Stimulated activated CD4-positive, alpha-beta T cell treated with anti-CD3 and anti-CD28 coated beads, Interleukin-2, amount 100 ng/mL, for 48 hours (primary cell): ENCODE measurements at places on chromosomes 3 and 15.

DNA sequence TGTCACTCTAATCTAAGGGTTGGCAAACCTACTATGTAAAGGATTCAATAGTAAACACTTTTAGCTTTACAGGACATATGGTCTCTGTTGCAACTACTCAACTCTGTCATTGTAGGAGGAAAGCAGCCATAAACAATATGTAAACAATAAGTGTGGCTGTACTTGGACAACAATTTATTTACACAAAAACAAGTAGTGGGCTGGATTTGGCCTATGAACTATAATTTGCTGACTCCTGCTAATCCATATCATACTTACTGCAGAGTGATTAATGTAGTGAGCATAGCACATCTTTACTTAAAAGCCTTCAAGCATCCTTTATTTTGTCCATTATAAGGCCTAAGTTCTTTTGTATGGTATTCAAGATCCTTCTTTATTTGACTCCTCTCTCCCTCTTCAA is 441.9 kb downstream of the ZIC1 start:
- DNase-seq: no peak

- no peak for DNase-seq
Measured at GRCh38 chr15:66912001-66912400, 153.4 kb upstream of the SMAD3 start.

- peak; percentile 25 for DNase-seq
Measured at GRCh38 chr3:115040673-115041286, 106.3 kb downstream of the ZBTB20 start.

- DNase-seq: no peak
Measured at GRCh38 chr15:101675796-101676582, 23.8 kb upstream of the TM2D3 start.

DNA sequence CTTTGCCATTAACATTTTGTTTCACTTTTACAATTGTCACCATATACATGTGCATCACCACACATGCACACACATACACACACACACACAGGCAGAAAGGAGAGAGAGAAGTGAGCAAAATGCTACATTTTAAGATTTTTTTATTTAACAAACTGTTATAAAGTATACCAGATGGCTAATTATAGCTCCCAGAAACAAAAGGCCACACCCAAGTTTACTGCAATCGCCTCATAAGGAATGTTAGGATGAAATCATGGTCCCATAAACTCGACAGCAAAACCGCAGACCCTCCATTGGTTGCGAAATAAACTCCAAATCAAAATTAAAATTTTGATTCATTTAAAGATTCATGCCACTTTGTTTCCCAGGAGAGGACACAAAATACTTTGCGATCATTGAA is 16.1 kb upstream of the C15orf61 start:
- DNase-seq: no peak

GRCh38 chr3:31754575-31755278 is 222.0 kb downstream of the STT3B start:
- no peak for DNase-seq

- DNase-seq: no peak
Measured at GRCh38 chr3:11530153-11530721, 113.5 kb downstream of the VGLL4 start.

DNA sequence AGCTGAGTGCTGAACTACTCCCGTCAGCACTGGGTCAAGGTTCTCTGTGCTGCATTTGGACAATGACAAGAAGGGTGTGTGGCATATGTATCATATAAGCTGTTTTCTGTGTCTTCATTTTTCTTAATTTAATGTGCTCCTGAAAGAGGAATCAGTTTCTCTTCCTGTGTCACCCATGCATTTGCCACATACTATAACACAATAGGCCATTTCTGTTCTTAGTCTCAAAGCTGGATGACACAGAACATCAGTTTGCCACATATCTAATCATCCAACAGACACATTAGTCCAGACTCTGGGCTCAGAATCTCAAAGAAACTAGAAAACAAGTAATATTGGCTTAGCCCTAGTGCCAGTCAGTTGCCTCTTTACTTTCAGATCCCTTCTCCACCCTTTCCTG is 34.1 kb downstream of the CEP19 start:
- DNase-seq: no peak

DNA sequence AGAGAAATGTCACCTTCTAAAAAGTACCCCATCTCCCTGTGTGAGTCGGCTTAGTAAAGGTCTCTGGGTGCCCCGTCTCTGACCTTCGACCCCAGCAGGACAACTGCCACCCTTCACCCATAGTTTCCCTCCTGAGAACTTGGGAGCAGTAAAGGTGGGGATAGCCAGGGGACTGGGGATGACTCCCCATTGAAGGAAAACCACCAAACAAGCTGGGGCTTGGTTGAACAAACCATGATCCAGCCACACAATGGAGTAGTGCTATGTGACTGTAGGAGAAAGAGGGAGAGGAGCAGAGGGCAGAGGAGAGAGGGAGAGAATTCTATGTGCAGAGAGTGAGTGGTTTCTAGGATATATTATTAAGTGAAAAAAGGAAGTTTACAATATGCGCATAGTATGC is 33.7 kb downstream of the IDH3A start:
- no peak for DNase-seq

DNA sequence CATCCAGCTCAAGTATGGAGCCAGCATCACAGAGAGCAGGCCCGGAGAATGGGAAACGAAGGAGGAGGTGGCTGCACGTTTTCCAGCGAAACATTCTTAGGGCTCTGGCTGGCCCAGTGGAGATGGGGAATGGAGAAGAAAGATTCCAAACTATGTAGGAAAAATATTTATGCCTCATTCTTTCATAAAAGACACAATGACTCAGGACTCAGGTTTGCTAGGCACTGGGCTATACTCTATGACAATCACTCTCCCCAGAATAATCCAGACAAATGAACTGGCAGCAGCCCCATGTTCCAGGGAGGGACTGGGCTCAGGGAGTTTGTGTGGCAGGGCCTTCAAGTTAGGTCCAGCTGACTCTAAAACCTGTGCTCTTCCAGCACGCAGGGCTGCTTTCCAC is 110.8 kb upstream of the RAD18 start:
- DNase-seq: no peak

- no peak for DNase-seq
Measured at GRCh38 chr3:126158016-126158911, 22.1 kb downstream of the ALDH1L1 start.

DNA sequence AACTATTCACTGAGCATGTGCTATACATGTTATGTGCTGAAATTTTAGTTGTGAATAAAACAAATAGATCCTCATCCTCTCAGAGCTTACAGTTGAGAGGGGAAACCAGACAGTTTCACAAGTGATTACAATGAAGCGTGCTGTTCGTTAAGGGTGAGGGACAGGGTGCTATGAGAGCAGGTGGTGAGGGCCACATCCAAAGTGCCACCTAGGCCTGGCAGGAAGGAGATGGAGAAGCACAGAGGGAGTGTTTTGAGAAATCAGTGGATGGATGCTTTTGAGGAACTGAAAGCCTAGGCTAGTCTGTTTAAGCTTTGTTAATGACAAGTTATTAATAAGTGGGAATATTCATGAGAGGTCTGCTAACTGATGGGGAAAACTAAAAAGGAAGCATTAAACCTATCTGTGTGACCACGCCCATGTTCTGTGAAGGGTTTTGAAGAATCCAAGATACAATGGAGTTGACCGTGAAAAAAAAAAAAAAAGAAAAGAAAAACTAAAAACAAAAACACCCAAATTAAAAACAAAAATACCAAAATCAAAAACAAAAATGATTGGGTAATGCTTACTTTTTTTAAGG is 7.3 kb downstream of the MCTP2 start:
- DNase-seq: no peak

DNA sequence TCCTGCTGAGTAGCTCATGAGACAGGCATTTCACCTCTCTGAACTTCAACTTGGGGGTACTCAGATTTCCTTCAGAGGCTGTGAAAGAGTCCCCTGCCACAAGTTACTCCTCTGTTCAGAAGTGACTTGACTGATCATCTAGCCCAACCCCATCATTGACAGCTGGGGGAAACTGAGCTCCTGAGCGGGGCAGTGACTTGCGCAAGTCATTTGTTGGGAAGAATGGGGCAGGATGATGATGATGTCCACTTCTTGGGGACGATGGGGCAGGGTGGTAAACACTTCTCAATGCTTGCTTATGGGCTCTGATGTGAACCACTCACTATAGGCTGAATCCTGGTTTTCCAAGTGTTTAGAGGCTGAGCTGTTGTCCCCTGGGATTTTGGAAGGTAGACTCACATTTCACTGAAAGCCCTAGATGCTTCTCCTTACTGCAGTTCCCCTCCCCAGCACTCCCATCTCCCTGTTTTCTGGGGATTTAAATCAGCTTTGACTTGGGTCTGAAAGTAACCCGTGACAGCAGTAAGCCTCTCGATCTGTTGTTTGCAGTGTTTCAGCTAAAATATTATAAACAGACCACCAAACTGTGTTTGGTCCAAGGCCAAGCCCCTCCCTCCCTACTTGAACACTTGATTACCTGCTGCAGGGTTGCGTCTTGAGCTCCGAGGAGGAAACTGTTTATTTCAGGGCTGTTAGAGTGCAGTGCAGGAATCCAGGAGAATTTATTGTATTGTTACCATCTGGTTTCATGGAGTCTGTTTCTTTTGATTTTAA is 25.1 kb downstream of the SMAD3 start:
- no peak for DNase-seq

GRCh38 chr3:184716622-184717398 is 4.9 kb upstream of the MAGEF1 start:
- DNase-seq: no peak

- no peak for DNase-seq
Measured at GRCh38 chr15:82970696-82971095, 15.3 kb upstream of the RAMAC start.

DNA sequence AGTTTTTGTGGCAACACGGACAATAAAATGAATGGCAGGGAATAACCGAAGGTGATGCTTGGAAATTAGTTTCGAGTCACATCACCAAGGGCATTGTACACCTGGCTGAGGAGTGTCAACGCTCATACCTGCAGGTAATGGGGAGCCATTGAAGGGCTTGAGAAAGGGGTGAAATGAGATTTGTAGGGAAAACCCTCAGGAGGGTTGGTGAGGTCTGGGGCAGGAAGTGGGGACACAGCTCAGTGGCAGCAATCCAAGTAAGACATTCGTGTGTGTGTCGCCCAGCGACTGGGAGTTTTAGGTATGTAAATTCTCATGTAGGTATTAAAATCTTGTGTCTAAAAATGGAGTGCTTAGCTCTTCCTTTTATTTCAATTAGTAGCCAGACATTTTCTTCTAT is 14.3 kb downstream of the PARP14 start:
- DNase-seq: no peak

DNA sequence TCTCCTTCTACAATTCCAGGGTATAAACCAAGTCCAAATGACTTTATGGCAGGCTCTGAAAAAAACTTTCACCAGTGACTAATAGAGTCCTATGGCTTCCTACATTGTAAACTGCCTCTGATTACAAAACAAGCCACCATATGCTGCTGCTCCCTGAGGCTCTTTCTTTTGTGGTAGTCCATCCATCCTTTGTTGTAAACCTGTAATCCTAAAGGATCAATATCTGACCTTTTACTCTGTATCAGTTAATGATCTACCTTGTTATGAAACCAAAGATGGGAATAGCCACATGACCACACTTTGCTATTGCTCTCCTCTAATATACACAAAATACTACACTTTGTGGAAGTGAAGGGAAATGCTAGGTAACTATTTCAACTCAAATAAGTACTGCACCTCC is 434.7 kb upstream of the AGTR1 start:
- no peak for DNase-seq

DNA sequence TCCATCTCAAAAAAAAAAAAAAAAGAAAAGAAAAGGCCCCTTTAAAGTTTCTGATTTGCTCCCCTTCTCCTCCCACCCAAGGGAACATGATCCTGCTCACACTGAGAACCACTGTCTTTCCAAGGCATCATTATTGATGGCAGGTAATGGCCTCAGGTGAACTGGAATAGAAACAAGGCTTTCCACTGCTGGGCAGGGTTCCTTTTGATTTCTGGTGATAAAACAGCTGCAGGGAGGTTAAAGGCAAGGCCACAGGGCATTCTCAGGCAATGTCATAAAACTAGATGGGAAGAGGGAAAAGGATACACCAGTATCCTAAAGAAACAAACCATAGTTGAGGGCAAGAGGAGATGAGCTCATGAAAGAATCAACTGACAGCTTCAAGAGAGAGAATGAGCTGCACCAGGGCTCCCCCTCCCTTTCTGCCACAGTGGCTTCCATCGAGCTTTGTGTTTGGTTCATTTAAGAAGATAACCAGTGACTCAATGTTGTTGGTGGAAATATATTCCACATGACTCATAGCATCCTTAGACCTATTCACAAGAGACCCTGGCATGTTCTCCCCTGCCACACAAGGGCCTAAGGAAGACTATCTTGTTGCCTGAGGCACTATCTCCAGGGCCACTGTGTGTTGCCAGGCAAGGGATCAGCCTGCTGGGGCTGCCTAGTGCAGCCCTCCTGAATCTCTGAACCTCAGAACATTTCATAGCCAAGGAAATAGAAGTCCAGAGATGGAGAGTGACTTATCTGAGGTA is 86.4 kb downstream of the WDR76 start:
- no peak for DNase-seq

- no peak for DNase-seq
Measured at GRCh38 chr3:175386630-175387029, 527.5 kb downstream of the NAALADL2 start.

DNA sequence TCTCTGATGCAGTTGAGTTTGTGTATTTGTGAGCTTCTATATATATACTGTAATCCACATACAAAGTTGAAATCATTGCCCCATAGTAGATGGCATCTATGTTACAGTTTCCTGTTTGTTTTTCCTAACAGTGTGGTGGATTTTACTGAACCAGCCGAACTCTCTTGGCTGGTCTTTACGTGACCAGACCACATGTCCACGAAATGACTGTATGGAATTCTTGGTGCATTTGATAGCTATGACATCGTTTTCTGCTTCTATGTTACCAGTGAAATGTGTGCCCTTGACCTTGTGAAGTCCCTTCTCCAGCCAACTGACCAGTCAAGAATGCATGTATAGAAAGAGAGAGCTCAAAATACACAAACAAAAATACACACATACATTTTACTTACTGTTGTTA is 1.8 kb downstream of the KCNMB2 start:
- DNase-seq: no peak

GRCh38 chr3:111648991-111649579 is 53.9 kb upstream of the ZBED2 start:
- no peak for DNase-seq

DNA sequence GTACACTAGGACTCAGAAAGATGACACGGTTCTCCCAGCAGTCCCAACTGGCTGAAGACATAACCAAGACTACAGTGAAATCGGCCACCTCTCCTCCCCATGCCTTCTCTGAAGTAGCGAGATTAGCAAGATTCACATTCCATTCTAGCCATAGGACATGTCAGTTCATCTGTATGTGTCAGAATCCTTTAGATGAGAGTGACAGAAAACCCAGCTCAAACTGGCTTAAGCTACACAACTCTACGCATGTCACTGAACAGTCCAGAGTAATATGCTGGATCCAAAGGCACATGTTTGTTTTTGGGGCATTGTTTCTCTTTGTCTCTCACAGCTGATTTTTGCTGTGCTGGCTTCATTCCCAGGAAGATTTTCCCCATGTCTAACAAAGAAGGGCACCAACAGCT is 75.8 kb downstream of the RARB start:
- DNase-seq: no peak

DNA sequence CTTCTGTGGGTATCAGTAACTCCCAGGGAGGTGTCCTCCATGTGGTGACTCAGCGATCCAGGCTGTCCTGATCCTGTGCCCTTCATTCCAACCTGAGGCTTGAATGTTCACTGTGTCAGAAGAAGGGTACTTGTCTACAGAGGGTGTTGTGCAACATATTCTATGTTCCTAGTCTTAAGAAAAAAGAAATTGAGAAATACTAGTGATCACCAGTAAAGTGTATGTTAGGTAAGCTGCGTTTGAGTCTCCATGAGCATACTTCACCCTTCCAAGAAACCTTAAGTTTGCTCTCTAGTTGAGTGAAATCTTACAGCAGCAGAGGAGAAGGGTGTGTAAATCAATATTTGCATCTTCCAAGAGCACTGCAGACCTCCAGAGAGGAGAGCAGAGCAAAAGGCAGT is 122.2 kb upstream of the SLC24A5 start:
- DNase-seq: no peak
